ENCODE measurements at places on chromosomes 12 and 14.

DNA sequence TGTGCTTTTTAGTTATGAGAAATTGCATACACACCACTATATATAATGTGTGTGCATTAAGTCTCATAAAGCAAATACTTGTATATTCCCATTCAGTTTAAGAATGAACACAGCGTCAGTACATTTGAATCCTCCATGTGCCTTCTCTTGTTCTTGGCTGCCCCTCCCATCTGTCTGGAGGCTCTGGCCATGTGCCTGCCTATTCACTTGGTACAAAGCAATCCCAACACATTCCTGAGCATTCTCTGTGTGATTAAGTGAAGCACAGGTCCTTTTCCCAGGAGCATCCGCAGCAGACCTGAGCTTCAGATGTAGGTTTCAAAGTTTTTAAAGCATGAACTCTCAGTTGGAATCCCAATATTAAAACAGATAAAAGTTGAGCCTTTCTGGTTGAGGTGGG is 58.7 kb downstream of the POLR3B start:
- no peak for DNase-seq

- no peak for DNase-seq
Measured at GRCh38 chr12:14187002-14187401, 178.5 kb upstream of the ATF7IP start.

- DNase-seq: no peak
Measured at GRCh38 chr14:48615618-48616017, 940.2 kb upstream of the MDGA2 start.

- DNase-seq: no peak
Measured at GRCh38 chr12:75583355-75583754, 71.9 kb upstream of the KRR1 start.

DNA sequence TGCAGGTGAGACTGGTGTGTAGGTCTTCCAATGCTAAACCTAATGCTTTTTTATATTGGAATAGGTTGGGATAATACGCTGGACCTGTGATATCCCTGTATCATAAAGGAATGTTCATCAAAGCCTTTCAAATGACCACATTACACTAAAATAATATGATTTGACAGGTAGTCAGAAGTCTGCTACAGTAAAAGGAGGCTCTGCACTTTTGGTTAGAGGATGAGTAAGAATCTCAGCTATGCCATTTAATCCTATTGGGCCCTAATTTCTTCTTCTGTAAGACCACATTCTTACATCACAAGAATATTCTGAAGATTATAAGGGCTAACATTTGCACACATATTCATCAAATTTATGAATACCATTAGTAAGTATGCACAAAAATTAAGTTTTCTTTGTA is 250.5 kb upstream of the FLRT2 start:
- DNase-seq: no peak

DNA sequence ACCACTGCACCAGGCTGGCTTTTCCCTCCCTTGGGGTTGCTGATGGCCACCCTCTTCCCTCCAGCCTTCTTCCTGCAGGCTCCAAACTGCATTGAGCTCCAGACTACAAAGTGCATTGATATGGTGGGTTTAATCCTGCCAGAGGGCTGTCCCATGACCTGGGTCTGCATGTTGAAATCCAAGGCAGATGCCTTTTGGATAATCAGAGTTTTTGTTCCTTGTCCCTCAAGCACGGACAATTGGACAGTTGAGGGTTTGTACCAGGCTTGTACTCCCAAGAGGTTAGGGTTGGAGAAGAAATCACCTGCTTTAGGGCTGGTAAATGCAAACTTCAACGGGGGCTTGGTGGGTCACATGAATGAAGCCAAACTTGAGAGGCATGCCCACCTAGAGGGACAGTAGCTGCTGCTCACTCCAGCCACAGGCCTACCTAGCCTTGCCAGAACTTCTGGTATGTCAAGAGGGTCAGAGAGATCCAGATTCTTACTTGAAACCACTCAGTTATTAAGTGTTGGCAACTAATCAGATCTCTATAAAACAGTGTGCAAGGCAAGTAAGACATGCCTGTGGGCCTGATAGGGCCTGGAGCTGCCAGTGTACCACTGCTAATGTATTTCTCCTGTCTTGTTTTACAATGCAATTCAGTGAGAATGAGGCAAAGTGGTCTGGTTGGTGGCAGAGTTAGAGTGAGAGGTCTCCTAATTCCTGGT is 21.7 kb upstream of the KRT83 start:
- no peak for DNase-seq

DNA sequence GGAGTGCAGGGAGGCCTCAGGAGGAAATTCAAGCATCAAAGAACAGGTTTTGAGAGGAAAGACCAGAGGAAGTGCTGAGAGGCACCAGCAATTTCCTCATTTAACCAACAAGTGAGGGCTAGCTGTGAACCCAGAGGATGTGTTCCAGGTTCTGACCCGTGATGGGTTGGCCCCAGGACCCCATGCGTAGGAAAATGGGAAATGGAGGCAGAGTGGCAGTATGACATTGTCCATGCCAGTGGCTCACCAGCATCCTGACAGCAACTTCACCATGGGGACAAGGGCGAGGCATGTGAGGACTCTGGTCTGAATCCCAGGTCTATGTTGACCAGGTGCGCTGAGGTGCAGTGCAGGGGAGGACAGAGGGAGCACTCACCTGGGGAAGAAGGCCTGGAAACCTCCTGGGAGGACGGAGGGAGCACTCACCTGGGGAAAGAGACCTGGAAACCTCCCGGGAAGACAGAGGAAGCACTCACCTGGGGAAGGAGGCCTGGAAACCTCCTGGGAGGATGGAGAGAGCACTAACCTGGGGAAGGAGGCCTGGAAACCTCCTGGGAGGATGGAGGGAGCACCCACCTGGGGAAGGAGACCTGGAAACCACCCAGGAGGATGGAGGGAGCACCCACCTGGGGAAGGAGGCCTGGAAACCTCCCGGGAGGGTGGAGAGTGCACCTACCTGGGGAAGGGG is 6.7 kb upstream of the CACNA2D4 start:
- no peak for DNase-seq

- DNase-seq: peak; percentile 29
Measured at GRCh38 chr12:31118347-31119191, 44.9 kb downstream of the DDX11 start.

DNA sequence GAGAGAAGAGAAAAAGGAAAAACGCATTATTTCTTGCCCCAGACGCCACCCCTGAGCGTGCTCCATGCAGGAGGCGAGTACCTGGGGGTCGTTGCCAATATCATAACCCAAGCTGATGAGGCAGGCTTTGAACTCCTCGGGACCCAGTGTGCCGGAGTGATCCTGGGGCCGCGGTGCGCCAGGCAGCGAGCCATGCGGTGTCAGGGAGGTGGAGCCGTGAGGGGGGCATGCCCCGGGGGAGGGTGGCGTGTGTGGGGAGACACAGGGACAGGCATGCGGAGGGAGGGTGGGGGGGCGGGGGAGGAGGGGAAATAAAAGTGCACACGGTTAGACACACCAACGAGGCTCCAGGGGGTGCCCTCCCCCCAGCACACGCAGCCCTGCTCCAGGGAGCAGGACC is 86.0 kb upstream of the ZFP36L1 start:
- DNase-seq: no peak

GRCh38 chr12:116882742-116883141 is 1.5 kb upstream of the HRK start:
- no peak for DNase-seq

DNA sequence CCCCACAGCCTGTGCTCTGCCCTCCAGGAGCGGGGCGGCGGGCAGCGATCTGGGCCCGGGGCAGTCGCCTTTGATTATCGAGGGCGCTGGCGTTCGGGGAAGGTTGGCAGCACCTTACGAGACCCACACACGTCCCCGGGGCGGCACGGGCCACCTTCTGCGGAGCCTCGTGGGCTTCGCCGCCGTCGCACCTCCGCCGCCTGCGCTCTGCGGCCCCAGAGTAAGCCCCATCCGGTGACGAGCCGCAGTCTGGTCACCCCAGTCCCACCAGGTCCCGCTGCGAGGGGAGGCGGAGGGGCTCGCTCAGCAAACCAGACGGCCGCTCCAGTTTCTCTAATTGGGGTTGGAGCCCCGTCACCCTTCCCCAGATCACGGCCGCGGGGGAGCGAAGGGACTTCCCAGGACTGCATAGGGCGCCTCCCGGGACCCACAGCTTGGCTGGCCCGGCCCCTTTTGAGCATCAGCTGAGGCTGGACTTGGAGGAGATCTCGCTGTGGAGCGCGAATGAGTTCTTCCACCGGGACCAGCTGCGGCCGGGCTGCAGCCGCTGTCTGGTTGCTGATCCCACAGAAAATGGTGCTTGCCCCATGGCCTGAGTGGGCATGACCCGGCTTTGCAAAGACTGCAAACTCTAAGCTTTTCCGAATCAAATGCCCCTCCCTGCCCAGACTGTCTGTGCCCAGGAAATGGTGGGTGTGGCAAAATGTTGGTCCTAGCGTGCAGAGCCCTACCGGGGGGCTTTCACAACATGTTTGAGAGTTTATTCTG is 560 bp downstream of the LGALS3 start:
- DNase-seq: peak; percentile 83

DNA sequence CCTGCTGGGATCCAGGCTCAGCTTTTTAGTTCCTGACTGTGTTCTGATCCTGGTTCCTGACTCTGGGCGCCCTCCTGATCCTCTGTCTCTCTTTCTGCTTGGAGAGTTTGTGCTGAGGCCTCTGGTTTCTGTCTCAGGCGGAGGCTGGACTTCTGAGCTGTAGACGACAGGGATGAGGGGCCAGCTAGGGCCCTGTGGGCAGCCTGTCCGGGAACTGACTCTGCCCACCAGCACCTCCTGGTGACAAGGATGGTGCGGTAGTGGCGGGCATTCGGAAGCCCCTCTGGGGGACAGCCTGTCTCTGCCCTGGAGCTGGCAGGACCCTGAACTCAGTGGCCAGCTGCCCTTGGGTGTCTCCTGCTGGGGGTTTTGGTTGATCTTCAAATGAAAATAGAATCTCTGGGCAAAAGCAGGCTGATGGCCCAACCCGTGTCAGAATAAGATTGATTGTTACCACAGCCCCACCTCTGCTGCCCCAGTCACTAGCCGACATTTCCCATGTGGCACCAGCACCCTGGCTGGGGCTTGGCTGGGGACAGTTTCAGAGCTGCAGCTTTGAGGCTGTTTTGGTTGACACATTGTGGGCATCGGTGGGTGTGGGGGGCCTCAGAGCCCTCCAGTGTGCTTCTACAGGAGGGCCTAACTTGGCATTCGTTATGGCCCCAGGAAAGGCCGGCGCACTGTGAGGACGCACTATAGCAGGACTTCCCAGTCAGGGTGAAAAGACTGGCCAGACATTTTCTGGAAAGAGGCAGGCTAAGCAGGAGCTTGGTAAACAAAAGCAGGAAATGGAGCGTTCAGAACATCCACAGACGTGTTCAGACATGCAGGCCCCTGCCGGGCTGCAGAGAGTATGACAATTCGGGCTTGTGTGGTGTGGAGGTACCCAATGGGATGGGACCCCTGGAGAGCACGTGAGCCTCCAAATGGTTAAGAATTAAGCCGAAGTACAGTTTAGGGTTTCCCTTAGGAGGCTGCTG is 16.2 kb downstream of the KRT80 start:
- DNase-seq: no peak

- no peak for DNase-seq
Measured at GRCh38 chr12:26292596-26292995, 97.2 kb downstream of the SSPN start.

DNA sequence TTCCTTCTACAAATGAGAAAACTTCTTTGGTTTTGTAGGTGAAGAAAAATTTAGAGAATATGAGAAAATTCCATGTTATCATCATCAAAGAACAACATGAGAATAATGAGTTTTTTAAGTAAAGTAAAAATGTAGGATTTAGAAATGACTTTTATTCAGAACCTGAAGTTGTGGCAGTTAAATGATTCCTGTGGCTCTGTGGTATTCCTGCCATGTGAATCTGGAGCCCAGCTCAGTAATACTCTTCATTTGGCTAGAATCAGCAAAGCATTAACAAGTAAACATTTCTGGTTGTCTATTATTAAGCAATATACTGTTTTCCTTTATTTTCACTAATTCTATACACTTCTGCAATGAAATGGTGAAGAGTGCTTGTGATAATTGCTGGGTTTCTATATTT is 95.6 kb upstream of the E2F7 start:
- no peak for DNase-seq

- no peak for DNase-seq
Measured at GRCh38 chr14:101907619-101908018, 56.8 kb upstream of the DYNC1H1 start.

- DNase-seq: no peak
Measured at GRCh38 chr12:129071362-129071761, 218.1 kb downstream of the GLT1D1 start.

- no peak for DNase-seq
Measured at GRCh38 chr12:64091186-64091585, 130.9 kb downstream of the KICS2 start.

GRCh38 chr12:39835517-39836489 is 216.2 kb upstream of the ABCD2 start:
- DNase-seq: no peak

DNA sequence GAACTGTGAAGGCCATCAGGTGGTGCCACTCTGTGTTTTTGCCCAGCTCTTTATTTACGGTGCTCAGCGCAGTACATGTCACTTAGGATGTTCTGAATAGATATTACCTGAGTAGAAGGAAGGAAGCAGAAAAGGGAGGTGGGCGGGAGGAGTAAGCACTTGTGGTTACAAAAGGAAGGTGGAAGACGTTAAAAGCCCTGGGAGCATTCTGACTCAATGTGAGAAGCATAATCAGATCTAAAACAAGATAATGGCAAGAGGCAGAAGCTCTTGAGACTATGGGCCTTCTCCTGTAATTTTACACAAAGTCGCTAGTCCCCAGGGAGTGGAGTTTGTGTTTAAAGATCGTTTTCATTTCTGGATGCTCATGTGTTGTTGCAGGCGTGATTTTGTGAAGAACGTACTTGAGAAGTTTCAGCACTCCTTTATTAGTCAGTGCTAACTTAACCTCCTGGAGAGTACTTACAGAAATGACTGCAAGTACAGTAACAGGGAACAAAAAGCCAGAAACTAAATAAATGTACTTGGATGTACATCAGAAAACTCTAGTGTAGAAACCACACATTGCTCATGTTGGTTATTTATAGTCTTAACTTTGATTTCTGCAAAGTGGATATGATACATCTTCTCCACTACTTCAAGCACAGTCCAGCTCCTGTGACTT is 1523.5 kb downstream of the AACS start:
- DNase-seq: no peak

GRCh38 chr12:121189619-121190155 is 20.2 kb upstream of the P2RX4 start:
- DNase-seq: no peak

- DNase-seq: no peak
Measured at GRCh38 chr14:79641371-79641770, 569.9 kb downstream of the DIO2 start.

DNA sequence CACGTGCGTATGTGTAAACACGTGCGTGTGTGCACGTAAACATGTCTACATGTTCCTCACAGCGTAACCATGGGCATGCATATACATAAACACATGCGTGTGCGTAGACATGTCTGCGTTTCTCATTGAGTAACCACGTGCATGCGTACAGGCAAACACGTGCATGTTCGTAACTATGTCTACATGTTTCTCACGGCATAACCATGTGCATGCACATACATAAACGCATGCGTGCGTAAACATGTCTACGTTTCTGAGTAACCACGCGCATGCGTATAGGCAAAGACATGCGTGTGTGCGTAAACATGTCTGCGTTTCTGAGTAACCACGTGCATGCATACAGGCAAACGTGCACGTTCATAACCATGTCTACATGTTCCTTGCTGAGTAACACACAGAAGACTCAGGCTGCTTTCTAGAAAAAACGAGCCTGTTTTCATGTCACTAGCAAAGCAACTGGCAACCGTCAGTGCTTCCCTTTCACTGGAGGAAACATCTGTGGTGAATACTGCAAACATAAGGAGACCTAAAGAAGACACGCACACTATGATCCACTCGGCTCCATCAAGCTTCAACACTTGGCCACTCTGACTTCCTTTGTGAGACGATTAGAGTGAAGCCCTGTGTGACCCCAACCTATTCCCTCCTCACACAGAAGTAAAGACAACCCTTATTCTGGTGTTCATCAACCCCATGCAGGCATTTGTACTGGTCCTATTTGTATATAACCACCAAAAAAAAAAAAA is 28.8 kb downstream of the POLE start:
- no peak for DNase-seq
